NB4 (cell line): ENCODE measurements at places on chromosomes 3 and 15.

DNA sequence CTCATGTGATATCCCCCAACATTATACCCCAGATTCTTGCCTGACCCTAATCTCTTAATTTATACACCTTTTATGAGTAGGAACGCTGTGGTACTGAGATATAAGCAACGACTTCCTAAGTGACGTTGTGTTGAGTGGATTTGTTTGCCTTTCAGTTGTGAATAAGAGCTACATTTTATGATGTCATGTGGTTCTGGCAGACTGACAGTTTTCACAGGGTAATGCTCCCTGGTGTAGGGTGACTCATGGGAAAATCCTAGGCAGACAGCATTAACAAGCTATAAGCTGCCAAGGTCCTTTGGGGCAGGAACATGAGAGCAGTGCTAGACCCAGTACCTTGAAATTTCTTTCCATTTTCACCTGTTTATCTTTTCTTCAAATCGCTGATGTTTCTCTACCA, 11.2 kb downstream of the C3orf52 start:
- peak; percentile 1 for DNase-seq

DNA sequence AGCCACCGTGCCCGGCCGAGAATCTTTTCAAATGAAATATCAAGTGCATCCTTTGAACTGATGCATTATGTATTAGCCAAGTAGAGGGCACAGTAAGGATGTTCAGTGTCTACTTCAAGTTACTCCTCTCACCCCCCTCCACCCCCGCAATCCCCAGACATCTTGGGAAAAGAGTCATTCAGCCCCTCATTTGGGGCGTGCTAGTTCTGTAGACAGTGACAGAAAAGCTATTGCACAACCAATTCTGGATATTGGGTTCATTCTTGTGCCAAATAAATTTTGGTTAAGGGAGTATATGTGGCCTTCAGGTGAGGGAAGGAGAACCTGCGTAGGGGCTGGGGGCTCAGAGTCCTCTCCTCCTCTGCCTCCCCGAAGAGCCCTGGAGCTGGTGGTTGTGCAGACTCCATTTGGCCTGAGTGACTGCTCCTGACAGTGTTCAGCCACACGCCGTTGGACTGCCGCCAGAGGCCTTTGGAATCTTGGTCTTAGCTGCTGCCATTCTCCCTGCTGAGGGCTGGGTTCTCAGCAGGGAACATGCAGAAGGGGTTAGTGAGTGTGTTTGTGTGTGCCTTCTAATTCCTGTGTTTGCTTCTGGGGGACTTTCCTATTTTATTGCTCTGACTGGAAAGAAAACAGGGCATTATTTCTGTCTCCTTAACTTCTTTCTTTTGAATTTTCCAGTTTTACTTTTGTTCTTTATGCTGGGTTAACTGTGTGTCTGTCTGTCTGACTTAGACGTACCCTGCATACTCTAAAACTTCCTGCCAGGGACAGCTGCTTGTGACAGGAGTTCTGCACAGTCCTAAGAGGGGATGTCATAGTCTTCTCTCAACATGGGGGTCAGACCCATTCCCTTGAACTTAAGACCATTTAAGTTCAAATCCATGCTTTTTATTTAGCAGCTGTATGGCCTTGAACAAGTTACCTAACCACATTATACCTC, 21.0 kb downstream of the RARB start:
- DNase-seq: no peak

GRCh38 chr15:58182460-58183163, 44.4 kb downstream of the AQP9 start:
- peak; percentile 53 for DNase-seq

DNA sequence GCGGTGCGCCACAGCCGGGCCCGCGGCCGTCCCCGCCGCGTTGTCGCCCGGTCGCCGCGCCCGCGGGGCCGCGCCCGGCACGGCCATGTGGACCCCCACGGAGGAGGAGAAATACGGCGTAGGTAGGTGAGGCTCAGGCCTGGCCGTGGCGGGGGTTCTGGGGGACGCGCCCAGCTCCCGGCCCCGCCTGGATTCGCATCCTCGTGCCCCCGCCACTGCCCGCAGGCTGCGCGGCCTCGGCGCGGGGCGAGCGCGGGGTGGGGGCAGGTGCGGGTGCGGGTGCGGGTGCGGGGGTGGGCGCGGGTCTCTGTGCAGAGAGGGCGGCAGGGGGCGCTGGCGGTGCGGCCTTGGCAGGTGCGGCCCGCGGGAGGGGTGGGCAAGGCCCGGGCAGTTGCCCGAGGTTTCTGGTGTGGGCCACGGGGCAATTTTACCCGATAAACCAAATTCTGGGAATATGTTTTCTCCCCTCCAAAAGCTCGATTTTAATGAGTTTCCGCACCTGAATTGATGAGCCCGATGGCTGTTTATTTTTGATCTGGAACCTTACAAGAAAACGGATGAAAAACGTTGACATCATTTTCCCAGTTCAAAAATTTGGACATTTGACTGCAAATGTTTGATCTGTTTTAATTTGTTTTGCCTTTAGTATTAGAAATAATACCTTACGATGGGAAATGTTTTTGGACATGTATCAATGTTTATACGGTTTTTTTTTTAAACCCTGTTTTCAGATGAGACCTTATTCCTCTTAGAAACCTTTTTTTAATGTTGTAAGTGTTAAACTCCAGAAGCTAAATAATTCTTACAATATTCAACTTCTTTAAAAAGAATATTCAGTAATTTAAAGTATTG, 678 bp downstream of the DOCK3 start:
- peak; percentile 20 for DNase-seq

DNA sequence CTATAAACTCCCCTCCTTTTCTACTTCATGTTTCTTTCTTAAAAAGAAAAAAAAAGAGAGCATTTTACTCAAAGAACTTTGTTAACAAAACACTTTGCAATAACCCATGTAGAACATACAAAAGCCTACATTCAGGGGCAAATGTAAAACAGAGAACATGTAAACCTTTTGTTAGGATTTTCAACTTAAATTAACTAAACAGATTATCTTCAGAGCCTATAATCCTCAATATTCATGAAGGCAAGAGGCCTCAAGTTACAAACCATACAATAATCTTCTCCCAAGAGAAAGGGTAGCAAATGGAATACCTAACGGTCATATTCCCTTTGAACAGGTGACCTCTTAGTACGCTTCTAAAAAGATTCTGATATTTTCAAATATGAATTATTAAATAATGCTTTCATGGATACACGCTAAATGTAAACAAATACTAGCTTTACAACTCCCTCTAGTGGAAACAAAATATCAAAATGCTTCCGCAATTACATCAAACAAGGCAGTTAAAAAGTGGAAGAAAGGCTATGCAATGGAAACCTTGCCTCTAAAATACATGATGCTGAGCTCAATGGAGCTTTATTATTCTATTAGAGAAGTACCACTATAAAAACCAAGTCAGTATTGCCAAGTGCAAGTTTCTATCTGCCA, 9.9 kb downstream of the CEP152 start:
- peak; percentile 24 for DNase-seq

GRCh38 chr15:92429378-92430068, 35.8 kb downstream of the ST8SIA2 start:
- peak; percentile 48 for DNase-seq

GRCh38 chr15:65962187-65962586, 92.9 kb downstream of the RAB11A start:
- DNase-seq: no peak

DNA sequence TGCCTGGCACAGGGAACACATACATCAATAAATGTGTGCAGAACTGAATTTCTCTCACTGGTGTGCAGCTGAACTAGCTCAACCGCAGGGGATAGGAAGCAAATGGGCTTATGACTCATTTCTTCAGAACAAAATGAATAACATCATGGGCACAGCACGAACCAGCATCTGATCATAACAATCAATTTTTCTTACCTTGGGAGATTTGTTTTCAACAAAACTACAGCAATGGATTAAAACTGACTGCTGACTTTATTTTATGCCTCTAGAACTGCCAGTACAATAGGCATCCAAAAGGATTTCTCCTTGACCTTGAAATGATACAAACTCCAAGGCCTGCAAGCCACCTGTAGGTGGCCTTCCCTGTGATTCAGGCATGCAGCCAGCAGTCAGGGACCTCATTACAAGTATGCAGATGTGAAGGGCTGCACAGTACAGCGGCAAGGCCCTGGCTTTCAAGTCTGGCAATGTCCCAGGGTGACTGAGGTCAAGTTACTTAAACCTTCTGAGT, 26.1 kb downstream of the TAMM41 start:
- DNase-seq: no peak
